ENCODE measurements at places on chromosomes 7 and 10. TPM values are rescaled to one million over a fixed set of nuclear protein-coding genes. Genes with fewer than 3 reads are reported as not detected.

DNA sequence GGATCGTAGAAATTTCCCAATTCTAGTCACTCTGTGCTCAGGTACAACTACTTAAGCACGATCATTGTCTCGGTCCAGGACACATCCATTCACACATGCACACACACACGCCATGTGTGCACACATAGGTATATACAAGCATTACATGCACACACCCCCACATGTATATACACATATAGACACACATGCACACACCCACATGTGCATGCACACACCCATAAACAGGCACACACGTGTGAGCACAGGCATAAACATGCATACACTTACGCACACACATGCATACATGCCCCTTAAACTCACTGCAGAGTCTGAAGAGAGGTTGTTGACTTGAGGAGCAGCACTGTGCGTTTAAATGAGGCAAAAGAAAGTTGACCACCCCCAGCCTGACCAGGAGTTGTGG, 32.5 kb upstream of the INSIG1 start:
- H3K4me3 ChIP-seq = no peak overlapping the region
- no peak overlapping the region for H3K27ac ChIP-seq
- DNase-seq = no peak
- no peaks in the 10 kb centered on the region for H3K36me3 ChIP-seq
- no peaks in the 10 kb centered on the region for H3K27me3 ChIP-seq

- H3K27me3 ChIP-seq = peaks cover 39% of the 10 kb centered on the region
- H3K4me1 ChIP-seq = peaks cover 5% of the 10 kb centered on the region
- no peak overlapping the region for H3K27ac ChIP-seq
- no peak for DNase-seq
- H3K4me3 ChIP-seq = no peak overlapping the region
These were observed 39.2 kb upstream of the SDHAF3 start for GRCh38 chr7:97078023-97078969.

C10orf120 gene
- not detected for total RNA-seq

DNA sequence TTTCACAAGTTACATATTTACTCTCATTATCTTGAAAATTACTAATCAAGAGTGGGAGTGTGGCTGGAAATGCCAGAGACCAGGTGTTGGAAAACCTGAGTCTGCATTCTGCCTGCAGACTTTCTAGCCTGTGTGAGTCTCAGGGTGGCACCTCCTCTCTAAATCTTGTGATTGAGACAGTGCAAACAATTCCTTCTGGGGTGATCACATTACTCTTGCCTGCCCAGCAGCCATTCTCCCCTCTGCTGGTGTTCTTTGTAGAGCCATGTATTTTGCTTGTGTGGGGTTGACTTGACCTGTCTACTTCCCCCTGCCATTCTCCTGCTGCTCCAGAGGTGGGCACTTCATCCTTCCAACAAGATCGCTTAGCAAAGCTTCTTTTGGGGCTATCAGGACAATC, 101.1 kb downstream of the RAPGEF5 start:
- no peak for DNase-seq
- H3K36me3 ChIP-seq = no peaks in the 10 kb centered on the region
- H3K4me1 ChIP-seq = no peaks in the 10 kb centered on the region

ANKRD30A gene
- total RNA-seq = not detected
